ENCODE measurements at places on chromosomes 7 and 10.

- no peak for DNase-seq
Observed at GRCh38 chr10:97684866-97685394, 2.1 kb downstream of the AVPI1 start.

DNA sequence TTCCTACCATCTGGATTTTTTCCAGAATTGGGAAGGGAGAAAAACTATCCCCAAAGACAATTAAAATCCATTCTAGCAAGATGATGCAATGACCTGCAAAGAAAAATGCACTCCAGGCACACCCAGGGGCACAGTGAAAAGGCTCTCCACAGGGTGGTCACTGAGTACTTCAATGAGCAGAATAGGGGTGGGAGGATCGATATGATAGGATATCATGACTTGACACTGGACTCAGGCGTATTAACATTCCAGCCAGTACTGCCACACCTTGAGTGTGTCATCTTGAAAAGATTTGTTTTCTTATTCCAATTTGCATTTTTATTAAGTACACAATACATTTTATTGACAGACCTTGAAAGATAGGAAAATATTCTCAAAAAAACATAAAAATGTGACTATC is 132.2 kb downstream of the ZNF37A start:
- DNase-seq, result no peak

GRCh38 chr7:96236198-96237039 is 85.5 kb downstream of the SLC25A13 start:
- no peak for DNase-seq

GRCh38 chr10:103941801-103942200 is 23.8 kb upstream of the STN1 start:
- no peak for DNase-seq

GRCh38 chr10:72275351-72276012 is 1.8 kb downstream of the DDIT4 start:
- no peak for DNase-seq

- DNase-seq, result no peak
Observed at GRCh38 chr7:107976620-107977019, 26.3 kb downstream of the LAMB1 start.

- DNase-seq, result no peak
Observed at GRCh38 chr10:33376976-33377657, 42.6 kb upstream of the NRP1 start.

GRCh38 chr7:64888561-64888900 is 14.5 kb upstream of the ZNF273 start:
- DNase-seq, result no peak

DNA sequence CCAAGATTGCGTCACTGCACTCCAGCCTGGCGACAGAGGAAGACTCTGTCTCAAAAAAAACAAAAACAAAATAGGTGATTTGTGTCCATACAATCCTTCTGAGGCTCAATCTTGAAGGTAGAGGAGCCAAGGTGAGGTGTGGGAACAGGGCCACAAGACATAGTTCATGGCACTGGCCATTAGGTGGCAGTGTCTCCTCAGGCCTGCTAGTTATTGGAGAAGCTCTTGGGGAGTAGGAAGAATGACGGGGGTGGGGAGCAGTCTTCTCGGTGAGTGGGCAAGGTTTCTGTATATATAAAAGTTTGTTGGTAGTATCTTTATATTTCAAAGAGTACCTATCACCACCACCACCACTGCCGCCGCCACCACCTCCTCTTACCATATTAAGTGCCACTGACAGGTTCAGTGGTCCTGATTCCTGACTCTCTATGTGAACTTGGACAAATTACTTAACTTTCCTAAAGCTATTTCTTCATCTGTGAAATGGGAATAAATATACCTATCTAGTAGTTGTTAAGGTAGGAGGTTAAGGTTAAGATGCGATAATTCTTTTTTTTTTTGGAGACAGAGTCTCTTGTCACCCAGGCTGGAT is 24.0 kb downstream of the CCSER2 start:
- DNase-seq, result peak; percentile 65

- no peak for DNase-seq
Observed at GRCh38 chr7:51140199-51141164, 176.1 kb downstream of the COBL start.

- no peak for DNase-seq
Observed at GRCh38 chr7:36814311-36814710, 90.0 kb upstream of the AOAH start.

DNA sequence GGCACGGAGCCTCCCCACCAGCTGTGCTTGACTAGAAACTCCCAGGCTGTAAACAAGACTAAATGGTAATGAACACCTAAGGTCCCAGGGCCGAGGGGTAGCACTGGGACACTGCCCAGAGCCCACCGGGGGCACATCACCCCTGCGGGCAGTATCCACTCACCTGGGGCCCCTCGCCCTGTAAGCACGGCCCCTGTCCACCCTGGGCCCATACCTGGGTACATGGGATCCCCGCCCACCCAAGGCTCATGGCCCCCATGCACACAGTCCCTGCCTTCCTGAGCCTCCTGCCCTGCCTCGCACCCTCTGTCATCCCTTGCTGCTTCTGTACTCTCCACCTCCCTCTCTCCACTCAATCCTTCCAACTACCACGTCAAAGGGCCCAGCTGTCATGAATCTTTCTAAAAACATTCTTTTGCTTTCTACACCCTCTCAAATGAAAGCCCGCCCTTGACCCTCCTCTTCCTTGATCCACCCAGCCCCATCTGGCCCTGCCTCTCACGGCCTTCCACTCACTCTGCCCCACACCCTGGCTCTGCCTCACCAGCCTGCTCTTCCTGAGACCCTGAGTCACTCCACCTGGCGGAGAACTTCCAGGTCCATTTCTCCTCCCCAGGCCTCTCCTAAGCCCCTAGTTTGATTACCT is 173.1 kb downstream of the PARD3 start:
- DNase-seq, result no peak

- DNase-seq, result no peak
Observed at GRCh38 chr7:3393862-3394261, 92.8 kb downstream of the SDK1 start.
